ENCODE measurements at places on chromosomes 6 and 20.

GRCh38 chr20:33993576-33994221, at the start of gene RALY:
TSS of gene RALY (plus strand) at chr20:33993911. CDS start at chr20:34072075, 78,164 bp downstream.
- DNase-seq = peak; percentile 52

- no peak for DNase-seq
Observed at GRCh38 chr20:60097285-60097684, 139.1 kb downstream of the CDH26 start.

- DNase-seq = no peak
Observed at GRCh38 chr6:170206851-170207431, 83.9 kb downstream of the DLL1 start.

- DNase-seq = peak; percentile 59
Observed at GRCh38 chr6:85468326-85468725, 18.4 kb downstream of the NT5E start.

DNA sequence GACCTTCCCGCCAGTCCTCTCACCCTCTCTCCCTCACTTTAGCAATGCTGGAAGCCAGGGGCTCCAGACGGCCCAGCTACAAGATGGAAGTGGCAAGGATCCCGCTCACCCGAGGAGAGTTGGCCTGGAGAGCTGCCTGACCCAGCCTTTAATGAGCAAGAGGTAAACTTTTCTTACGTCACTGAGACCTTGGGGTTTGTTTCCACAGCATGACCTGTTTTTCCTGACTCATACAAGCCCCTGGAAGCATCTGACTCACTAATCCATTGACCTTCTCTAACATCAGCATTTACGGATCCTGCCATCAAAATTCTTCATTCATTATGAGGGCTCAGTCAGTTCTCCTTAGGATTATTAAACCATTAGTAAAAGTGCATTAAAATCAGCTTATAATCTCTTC, 120.4 kb downstream of the MYLK4 start:
- DNase-seq = peak; percentile 92

GRCh38 chr6:150738092-150738629, 127.3 kb upstream of the MTHFD1L start:
- DNase-seq = no peak

GRCh38 chr6:154450498-154450897, 60.0 kb downstream of the CNKSR3 start:
- no peak for DNase-seq

- DNase-seq = no peak
Observed at GRCh38 chr6:100276311-100277057, 188.2 kb downstream of the SIM1 start.

DNA sequence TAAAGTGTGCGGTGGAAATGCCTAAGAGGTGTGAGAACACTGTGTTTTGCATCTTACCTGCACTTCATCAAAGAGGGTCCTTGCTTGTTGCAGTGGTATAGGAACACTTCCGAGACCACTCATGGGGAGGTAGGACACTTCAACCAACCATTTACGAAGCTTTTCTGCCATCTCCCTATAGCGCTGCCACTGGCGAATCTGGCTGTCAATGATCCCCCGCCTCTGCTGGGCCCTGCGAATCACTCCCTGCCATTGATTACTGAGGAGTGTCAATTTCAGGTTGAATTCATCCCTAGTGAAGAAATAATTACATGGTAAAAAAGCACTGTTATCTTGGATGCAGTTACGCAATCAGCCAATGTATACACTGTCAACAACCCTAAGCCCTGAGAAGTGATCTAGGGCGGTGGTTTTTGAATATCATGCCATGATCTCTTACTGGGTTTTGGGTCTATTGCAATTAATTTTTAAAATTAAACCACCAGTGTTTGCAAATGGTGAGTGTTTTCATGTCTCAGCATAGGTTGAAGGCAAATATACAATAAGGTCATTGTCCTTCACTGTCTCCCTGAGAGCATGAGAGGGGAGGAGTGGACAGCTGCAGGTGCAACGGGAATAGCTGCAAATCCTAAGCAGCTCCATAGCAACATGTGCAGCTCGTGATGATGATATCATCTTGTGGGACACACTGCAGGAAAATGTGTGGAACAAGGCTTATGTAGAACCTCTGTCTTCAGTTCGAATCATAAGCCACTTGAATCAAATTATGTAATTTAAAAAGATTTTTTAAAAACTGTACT, 400.6 kb downstream of the ESR1 start:
- DNase-seq = no peak

DNA sequence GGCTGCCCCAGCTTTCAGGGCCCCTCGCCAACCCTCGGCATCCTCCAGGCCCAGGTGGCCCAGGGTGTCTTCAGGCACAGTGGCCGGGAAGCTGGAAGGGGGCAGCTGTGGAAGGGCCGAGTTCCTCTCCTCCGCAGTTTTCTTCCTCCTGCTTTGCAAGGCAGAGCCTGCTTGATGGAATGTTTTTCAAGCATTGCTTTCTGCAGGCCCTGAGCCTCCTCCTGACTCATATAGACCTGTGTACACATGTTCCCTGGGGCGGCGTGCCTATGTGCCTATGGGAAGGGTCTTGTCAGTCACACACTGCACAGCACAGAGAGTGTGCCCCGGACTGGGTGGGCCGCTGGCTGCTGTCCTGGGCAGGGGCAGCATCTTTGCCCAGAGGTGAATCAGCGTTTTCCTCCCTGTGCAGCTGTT, 107.5 kb downstream of the ERMARD start:
- DNase-seq = no peak

DNA sequence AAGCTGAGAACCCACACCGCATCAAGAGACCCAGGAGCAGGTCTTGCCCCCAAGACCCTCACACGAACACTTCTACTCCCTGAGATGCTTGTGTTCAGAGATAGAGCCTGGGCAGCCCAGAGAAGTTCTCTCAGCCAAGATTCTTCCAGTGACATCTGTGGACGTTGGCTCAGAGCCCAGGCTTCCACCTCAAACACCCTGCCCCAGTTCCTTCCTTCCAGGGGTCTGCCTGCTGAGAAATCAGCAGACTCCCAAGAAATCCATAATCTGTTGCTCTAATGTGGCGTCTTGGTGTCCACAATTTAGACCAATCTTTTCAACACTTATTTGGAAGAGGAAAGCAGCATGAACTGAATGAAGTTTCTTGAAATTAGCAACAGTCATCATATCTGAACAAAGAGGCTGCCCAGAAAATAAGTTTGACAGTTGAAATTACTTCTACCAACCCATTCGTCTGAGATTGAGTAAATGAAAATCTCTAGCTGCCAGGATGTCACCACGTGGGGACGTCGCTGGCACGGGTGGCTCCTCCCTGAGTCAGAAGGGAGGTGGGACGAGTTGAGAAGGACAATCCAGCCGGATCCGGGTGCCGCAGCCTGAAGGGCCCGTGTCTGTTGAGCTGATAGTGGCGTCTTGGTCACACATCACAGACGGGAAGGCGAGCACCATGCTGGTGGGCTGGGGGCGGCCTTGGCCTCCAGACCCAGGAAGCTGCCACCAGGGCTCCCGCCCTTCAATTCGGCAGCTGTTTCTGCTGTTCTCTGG, 400.9 kb downstream of the TAF4 start:
- no peak for DNase-seq

DNA sequence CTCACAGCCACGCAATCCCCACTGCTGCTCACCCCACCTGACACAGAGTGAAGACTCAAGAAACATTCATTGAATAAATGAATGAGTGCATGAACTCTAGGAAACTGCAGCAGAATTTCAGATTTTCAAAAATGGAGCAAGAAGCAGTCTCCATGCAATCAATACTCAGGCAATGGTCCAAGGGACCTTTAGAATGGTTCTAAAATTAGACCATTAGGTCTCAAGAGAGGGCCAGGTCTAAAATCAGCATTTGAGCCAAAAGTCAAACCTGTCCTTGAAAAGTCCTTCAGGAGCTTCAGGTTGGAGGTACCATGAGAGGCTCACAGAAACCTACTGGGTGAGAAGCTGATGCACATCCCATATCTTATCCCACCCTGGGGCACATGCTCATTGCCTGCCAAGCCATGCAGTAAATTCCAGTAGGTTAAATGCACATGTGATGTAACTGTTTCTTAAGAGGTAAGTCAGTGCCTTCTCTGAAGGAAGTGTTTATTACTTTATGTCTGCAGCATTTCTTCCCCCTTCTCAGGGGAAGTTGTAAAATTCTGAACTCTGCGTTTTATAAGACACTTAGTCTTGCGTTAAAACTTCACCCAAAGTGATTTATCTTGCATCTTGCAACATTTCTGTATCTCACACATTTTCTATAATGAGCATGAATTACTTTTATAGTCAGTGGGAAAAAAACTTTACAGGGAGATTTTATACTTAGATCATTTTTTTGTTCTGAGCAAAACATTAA, 126.6 kb downstream of the ADAT2 start:
- DNase-seq = no peak

GRCh38 chr6:80728830-80729229, 622.4 kb downstream of the BCKDHB start:
- no peak for DNase-seq

GRCh38 chr6:31935021-31935420, 7.5 kb downstream of the C2 start:
- no peak for DNase-seq

GRCh38 chr6:122806291-122806690, 17.2 kb downstream of the SMPDL3A start:
- peak; percentile 43 for DNase-seq

- no peak for DNase-seq
Observed at GRCh38 chr20:62560162-62560561, 82.1 kb upstream of the SLCO4A1 start.

- DNase-seq = no peak
Observed at GRCh38 chr6:157982102-157982562, 469 bp downstream of the SYNJ2 start.

DNA sequence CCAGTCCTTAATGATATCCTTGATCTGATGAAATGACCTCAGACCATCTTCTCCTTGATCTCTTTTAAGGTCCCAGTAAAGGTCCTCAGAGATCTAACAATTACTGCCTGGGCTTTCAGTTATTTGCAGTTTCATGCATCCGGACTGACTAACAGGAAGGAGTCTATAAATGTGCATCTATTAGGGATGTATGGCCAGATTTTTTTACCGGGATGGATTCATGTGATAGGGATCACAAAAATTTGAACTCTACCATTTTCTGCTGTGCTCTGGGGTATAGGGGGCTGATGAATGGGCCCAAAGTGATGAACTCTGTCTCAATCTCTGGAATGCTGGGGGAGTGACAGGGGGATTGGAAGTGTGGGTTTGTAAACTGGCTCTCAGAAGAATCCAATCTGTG, 36.2 kb upstream of the SCUBE3 start:
- DNase-seq = peak; percentile 48

DNA sequence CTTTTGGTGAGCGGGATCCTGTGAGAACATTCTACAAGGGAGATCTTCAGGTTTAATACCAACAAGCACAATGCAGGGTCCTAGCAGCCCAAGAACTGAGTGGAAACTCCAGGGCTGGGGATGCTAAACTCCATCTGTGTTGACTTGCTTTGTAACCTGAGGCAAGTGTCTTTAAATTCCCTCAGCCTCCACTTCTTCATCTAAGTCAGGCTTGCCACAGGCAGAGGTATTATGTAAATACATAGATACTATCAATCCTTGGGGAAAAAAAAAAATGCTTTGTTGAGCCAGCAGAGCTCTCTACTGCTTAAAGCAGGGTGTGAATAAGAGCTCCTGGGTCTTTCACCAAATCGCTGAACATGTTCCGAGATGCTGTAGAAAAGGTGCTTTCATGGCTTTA, 114.2 kb upstream of the PHACTR1 start:
- peak; percentile 24 for DNase-seq

DNA sequence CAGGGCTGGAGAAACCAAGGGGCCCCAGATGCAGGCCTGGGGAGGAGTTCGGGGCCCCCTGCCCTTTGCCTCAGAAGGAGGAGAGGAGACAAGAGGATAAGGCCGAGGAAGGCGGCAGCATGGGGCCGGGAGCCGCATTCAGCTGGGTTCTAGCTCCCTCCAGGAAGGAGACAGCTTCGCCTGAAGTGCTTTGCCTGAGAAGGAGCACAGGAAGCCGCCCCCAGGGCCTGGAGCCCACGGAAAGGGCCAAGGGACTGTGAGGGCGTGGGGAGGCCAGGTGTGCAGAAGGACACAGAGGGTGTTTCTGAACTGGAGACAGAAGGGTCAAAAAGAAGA, 121.4 kb downstream of the AGPAT4 start:
- no peak for DNase-seq

DNA sequence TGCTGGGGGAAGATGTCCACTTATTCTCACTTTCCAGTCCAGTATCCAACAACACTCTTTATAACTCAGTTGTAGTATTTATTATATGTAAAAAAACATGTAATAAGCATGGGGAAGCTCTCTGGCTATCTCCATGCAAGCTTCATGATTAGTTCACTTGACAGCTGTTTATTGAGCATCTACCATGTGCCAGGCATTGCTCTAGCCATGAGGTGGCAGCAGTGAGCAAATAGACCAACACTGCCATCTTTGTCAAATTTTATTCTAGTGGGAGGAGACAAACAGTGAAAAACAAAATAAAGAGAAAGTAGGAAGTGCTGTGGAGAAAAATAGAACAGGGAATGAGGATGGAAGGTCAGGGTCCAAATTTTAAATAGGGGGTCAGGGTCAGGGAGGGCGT, 131.8 kb downstream of the CFAP61 start:
- peak; percentile 7 for DNase-seq

DNA sequence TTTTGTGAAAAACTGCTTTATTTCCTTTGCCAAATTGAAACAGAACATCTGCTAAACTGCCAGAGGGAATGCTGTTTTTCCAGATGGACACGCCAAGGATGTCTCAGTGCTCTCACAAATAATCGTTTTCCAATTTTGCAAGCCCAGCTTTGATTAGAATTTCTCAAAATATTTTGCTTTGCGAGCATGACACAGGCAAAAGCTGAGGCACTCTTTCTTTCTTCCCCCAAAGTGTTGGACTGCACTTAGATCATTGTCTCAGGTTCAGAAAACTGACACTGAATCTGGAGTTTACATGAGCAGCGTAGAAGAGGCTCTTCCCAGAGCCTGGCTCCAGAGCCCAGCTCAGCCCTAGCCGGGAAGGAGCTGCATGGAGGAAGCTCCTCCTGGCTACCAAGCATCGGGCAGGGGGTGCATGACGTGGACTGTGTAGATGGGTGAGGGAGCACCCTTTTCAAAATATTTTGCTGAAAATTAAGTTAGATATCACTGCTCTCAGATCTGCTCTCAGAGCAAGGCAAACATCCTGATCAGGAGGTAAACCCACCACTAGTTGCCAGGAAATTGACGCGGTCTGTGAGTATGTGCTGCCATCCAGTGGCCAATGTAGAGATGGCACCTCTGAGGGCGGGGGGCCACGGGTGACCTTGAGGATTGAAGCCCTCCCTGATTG, 107.5 kb downstream of the SLC22A3 start:
- peak; percentile 79 for DNase-seq

GRCh38 chr6:168438783-168439520, 2.0 kb upstream of the SMOC2 start:
- DNase-seq = no peak

DNA sequence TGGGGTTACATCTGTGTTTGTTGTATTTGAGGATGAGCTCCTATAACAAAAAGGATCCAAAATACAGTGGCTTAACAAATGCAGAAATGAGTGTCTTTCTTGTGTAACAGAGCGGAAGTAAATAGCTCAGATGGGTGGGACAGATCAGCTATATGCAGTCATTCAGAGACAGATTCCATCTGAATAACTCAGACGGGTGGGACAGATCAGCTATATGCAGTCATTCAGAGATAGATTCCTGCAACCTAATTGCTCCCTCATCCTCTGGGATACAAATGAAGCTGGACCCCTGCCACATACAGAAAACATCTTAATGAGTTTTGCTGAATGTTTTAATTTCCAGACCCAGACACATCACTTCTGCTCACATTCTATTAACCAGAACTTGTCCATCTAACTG, 332.3 kb downstream of the BCKDHB start:
- peak; percentile 82 for DNase-seq

All from fibroblast of pulmonary artery (primary cell).